ENCODE measurements at places on chromosomes 12 and 14.

DNA sequence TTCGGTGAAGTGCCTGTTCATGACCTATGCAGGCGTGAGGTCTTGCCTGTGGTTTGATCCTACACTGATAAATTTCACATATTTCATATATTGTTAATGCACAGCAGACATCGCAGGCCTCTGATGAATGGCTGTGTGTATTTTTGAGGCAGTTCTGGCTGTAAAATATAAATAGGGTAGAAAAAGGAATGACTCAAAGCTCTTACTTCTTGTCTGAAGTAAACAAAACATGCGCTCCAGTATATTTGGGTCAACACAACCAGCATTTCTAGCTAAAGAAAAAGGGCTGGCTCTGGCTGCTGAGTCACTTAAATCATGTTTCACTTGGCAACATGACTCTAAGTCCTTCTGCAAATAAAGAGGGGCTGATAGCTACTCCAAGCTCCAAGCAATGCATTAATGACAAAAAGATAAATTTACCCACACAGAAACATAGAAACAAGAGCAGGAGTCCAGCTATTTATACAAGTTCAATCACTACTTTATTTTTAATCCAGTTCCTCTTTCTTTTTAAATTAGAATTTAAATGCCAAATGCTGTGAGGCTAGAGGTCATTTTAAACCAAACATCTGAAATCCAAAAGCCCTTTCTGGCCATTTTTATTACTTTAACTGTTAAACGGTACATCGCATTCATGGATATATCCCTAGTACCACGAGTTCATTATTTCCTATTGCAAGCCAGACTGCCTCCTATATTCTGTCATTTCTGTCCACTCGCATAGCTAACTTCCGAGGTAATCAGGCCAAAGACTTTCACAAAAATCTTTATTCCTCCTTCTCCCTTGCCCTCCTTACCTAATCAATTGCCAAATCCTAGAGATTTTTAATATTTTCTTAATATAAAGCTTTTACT lies 54.3 kb upstream of the TMCC3 start:
- no peaks in the 10 kb centered on the region for H3K36me3 ChIP-seq
- H3K27ac ChIP-seq: no peak overlapping the region
- no peak overlapping the region for H3K4me3 ChIP-seq
- H3K27me3 ChIP-seq: no peaks in the 10 kb centered on the region

- no peaks in the 10 kb centered on the region for H3K4me1 ChIP-seq
- H3K4me3 ChIP-seq: no peak overlapping the region
- no peaks in the 10 kb centered on the region for H3K36me3 ChIP-seq
- H3K27me3 ChIP-seq: no peaks in the 10 kb centered on the region
- DNase-seq: no peak
Observed at GRCh38 chr14:50603565-50603964, 43.6 kb downstream of the ATL1 start.

GRCh38 chr12:59833408-59833807 lies 237.6 kb downstream of the SLC16A7 start:
- H3K4me3 ChIP-seq: no peak overlapping the region
- no peak overlapping the region for H3K27ac ChIP-seq

DNA sequence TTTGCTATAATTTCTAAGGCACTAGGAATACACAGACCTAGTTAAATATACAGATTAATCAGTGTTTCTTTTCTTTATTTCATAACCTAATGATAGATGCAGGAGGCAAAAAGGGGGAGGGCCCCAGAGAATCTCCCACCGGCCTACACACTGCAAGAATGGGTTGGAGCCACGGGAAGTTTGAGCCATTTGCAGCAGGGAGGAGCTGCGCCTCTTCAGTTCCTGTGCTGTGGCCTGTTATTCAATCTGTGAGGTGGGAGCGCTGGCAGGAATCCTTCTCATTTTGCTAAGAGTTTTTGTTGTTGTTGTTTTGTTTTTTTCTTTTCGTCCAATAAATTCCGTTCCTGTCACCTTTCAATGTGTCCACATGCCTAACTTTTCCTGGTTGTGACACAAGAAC lies 251.3 kb upstream of the RPL10L start:
- no peak overlapping the region for H3K4me3 ChIP-seq
- H3K27ac ChIP-seq: no peak overlapping the region
- H3K27me3 ChIP-seq: no peaks in the 10 kb centered on the region
- no peaks in the 10 kb centered on the region for H3K36me3 ChIP-seq
- H3K4me1 ChIP-seq: no peaks in the 10 kb centered on the region

DNA sequence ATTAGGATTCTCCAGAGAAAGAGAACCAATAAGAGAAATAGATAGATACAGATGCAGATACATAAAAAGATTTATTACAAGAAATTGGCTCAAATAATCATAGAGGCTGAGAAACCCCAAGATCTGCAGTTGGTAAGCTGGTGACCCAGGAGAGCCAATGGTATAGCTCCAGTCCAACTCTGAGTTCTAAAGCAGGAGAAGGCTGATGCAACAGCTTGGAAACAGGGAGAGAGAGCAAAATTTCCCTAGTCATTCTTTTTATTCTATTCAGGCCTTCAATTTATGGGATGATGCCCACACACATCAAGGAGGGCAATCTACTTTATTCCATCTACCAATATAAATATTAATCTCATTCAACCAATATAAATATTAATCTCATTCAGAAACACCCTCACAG lies 218.2 kb downstream of the PRKD1 start:
- H3K27me3 ChIP-seq: no peaks in the 10 kb centered on the region
- no peak for DNase-seq
- H3K4me3 ChIP-seq: no peak overlapping the region
- H3K4me1 ChIP-seq: no peaks in the 10 kb centered on the region
- H3K36me3 ChIP-seq: no peaks in the 10 kb centered on the region

GRCh38 chr12:122403115-122403770 lies 19.2 kb downstream of the CLIP1 start:
- H3K4me3 ChIP-seq: no peak overlapping the region
- no peak for DNase-seq
- peaks cover 11% of the 10 kb centered on the region for H3K36me3 ChIP-seq
- H3K4me1 ChIP-seq: peaks cover 41% of the 10 kb centered on the region

GRCh38 chr14:69263771-69264170 lies 3.8 kb downstream of the GALNT16 start:
- H3K4me1 ChIP-seq: no peaks in the 10 kb centered on the region
- no peak overlapping the region for H3K4me3 ChIP-seq
- no peak overlapping the region for H3K27ac ChIP-seq
- DNase-seq: no peak
- no peaks in the 10 kb centered on the region for H3K36me3 ChIP-seq

Data from central memory CD8-positive, alpha-beta T cell (primary cell).